ENCODE measurements at places on chromosomes 1 and 21.

GRCh38 chr1:33637846-33638440 is 165.5 kb downstream of the ZSCAN20 start:
- DNase-seq: no peak

GRCh38 chr1:246722720-246723119 is 1.5 kb upstream of the SCCPDH start:
- DNase-seq: no peak

DNA sequence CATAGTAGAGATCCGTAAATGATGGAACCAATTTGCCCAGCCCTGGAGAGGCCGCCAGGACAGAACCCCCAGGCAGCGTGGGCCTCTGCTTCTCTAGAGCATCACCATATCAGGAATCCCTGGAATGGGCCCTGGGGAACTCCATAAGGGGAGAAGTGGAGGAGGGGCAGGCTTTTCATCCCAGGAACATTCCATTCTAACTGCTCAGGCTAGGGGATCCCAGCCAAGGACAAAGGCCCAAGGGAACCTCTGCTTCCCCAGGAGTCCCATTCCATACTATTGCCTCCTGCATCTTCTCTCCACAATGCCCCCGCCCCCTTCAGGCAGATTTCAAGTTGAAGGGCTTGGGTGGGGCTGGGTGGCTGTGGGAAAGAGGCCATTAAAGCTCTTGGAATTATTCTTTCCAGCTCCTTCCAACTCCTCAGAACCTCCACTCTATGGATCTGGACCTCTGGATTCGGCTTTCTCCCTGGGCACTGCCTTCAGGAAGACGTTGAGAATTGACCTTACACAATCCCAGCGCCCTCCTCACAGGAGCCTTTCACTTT is 6.0 kb downstream of the TRNP1 start:
- peak; percentile 99 for DNase-seq

DNA sequence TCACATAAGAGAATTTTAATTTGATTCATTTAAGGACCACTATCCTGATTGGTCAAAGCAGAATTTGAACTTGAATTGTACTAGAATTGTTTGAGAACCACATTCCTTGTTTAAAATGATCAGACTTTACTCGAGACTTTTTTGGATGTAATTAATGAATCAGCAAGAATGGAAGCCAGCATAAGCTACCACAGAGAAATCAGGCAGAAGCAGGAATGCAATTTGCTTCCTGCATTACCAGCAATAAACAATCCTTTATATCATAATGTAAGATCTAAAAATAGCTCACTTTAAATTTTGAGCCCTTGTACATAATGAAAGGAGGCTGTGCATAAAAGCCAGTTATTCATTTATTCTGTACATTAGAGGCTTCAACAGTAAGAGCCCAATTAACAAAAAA is 119.8 kb upstream of the BACE2 start:
- DNase-seq: no peak
